GDM1 (cell line): ENCODE measurements at places on chromosomes 7 and 10.

DNA sequence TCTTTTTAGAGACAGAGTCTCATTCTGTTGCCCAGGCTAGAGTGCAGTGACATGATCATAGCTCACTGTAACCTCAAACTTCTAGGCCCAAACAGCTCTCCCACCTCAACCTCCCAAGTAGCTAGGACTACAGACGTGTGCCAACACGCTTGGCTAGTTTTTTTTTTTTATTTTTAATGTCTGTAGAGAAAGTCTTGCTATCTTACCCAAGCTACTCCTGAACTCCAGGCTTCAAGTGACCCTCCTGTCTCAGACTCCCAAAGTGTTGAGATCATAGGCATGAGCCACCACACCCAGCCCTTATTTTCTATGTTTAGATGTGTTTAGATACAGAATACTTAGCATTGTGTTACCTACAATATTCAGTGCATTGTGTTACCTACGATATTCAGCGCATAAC lies 46.4 kb downstream of the KMT2E start:
- DNase-seq, result no peak

DNA sequence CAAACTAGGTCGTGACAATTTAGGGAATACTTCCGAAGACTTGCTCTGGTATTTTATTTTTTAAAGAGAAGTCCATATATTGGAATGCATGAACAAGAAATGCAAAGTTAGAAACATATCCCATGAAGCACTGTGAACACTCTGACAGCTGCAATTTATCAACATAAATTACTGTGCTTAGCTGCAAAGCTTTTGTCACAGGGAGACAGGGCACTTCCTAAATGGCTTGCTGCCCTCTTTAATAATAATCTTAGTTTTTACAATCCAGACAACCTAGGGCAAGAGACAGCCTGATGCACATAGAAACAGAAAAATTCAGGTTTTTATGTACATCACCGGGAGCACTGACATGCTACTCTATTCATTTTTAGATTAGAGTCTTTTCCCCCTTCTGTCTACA lies 78.3 kb upstream of the NOBOX start:
- no peak for DNase-seq

DNA sequence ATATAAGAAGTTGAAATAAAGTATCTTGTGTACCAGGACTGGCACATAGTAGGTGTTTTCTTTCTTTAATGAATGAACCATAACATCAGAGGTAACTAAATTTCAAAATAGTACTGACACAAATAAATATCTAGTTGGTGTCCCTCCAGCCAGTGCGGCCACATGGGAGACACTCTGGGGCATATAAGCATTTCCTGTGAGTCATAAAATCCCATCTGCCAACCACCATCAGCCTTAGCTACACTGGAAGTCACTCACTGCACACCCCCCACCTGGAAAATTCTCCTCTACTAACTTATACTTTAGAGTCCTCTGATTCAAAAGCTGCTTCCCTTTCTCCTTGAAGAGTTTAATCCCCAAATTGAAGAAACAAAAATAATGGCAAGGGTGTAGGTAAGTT lies 32.5 kb downstream of the DYDC1 start:
- no peak for DNase-seq

GRCh38 chr7:150986099-150986512 lies 4.7 kb upstream of the NOS3 start:
- no peak for DNase-seq

DNA sequence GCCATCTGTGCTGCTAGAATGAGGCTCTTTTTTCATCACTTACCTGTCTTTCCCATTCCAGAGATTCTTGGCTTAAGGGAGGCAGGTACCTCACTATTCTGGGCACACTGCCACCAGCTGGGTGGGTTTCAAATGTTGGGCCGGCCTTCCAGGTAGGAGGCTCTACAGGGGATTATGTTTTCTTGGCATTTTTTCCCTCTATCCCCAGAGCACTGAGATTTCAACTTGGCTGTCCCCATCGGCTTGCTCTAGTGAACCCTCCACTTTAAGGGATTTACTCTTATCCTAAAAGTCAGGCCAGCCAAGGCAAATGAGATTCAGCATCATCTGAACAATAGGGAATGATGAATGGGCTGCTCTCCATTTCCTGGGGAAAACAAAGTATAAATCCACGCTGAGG lies 710.1 kb upstream of the CELF2 start:
- DNase-seq, result no peak

GRCh38 chr10:120738658-120739057 lies 112.5 kb upstream of the WDR11 start:
- DNase-seq, result no peak

DNA sequence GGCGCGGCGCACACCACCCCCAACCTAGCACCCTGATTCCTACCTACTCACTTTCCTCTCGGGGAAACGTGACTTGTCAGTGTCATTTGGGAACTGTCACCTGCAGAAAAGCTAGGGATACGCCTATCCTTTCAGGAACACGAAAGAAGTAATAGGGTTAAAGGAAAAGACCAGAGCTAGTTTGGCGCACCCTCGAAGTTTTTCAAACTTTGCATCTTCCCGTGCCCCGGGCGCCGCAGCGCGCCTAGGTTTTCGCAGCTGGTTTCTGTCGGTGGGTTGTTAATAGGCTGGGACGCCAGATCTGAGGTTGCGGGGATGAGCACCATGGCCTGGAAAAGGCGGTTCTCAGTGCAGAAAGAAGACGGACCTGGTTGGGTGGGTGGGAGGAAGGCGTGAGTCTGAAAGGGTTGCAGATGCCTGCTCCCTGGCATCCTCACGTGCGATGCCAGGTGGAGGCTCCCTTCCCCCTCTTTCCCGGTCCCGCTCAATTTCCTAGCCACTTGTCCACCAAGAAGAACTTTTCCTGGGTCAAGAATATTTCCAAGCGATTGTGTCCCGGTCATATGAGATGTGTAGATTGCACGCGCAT lies 568 bp upstream of the MEOX2 start:
- DNase-seq, result no peak

DNA sequence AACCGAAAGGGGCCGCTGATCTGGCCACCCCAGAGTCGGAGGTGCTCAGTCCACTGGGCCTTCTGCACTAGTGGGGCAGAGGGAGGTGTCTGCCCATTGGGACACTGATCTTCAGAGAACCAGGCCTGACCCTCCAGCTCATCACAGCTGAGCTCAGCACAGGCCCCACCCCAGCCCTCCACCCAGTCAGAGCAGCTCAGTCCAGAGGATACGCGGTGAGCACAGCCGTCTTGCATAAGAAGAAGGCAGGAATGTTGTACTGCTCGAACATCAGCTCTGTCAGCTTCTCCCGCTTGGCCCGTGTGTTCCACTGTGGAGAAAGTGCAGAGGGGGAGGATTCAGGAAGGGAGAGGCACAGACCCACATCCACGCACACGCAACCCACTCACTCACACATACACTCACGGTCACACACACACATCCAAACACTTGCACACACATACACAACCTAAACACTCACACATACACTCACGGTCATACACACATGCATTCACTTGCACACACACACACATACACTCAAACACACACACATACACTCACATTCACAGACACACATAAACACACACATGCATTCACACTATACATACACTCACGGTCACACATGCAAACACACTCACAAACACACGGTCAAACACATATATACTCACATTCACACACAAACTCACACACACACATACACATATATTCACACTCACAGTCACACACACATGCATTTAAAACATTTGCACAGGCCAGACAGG lies 6.3 kb downstream of the ACTL6B start:
- DNase-seq, result no peak

GRCh38 chr7:88665892-88666514 lies 93.5 kb upstream of the ZNF804B start:
- DNase-seq, result no peak

DNA sequence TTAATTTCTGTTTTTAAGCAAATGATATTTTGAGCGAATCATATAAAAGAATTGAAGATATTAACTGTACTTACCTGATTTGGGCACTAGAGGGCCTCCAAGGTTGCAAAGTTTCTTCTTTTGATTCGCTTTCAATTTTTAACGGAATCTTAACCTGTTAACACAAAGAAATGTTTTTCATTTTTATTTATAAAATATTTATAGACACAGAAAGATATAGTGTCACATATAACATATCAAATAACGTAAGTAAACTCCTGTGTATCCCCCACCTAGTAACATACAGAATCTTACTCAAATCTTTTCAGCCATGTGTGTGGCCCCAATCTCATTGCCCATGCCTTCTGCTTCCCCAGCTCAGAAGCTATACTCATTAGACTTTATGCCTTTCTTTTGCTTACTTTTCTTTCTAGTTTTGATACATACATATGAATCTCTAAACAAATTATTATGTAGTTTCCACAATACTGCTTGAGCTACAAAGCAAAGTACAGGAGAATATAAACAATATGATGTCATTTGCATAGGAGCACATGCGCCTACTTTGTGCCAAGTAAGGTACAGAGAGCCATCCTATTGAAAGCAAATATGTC lies 49.5 kb upstream of the ZPBP start:
- no peak for DNase-seq

GRCh38 chr7:152544481-152544927 lies 108.7 kb upstream of the KMT2C start:
- DNase-seq, result no peak

DNA sequence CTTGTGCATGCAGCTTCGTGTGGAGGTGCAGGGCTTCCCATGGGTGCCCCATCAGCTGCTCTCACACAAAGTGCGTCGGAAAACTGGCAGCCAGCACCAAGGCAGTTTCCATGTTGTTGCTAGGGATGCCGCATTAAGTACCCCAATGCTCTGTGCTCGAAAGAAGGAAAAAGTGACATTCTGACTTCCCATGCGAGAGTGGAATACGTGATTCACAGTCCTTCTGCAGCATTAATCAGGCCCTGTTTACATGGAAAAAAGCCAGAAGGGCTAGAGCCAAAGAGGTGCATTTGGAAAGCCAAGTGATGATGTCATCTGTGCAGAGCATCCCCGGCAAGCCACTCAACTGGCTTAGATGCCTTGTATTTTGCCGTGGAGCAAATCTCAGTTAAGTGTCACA lies 258.3 kb downstream of the GATA3 start:
- DNase-seq, result no peak

DNA sequence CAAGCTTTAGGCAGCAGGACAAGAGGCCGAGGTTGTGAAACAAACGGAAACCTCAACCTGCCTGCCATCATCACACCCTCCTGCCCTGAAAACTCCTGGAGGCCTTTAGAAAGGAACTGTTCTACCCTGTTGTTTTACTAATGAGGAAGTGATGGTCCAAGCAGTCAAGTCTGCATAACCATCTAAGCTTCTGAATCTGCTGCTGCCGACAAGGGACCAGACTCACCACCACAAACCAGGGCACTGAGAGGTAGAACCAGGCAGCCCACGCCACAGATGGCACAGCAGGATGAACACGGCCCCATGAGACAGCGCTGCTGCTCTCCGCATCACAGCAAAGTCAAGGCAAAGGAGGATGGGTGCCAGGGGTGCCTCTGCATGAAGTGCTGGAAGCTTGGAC lies 209.4 kb downstream of the CELF2 start:
- no peak for DNase-seq

DNA sequence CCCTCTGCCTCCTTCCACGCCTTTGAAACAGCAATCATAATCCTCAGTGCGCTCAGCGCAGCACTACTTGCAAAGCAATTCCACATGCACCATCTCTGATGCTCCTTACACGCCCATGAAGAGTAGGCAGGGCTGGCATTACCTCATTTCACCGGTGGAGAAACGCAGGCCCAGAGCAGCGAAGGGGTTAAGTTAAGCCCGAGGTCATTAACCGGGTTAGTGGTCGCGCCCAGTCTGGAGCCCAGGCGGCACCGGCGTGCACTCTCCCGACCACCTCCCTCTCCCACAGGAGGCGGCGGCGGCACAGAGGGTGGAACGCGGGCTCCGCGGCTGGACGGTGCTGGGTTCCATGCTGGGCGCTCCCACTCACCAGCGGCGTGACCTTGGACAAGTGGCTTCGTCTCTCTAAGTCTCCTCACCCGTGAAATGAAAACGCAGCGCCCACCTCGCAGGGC lies 515 bp downstream of the FASTK start:
- DNase-seq, result no peak

- no peak for DNase-seq
Measured at GRCh38 chr7:128251337-128251736, 10.3 kb downstream of the LEP start.

DNA sequence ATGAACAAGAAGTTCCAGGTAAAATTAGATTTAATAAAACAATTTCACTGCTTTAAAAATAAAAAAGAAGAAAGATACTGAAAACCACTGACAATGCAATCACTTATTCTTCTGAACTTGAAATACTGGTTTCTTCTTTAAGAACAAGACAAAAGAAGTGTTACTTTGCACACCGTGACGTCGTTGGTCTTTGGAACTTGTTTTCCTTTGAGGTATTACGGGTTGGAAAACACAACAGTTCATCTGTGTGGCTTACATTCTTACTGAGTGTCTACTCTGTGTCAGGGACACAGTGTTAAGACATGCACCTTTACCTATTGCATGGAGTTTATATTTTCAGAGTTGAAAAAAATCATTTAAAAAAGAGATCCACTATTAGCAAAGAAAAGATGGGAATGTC lies 41.3 kb upstream of the UCN3 start:
- DNase-seq, result no peak

GRCh38 chr7:155507576-155507975 lies 38.8 kb downstream of the CNPY1 start:
- DNase-seq, result no peak

DNA sequence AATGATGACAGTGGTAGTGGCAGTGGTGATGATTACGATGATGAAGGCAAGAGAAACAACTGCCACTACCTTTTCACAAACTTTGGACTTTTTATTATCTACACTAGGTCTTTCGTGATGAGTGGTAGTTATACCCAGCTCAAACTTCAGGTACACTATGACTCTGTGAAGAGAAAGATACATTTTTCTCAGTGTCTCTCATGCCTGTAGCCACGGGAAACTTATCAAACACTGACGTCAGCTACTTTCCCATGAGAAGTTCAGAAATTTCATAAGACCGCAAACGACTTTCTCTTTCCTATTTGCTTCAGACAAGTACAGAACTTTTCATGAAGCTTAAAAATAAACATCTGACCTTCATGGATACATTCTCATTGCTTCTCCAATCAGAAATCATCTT lies 57.0 kb downstream of the CALD1 start:
- no peak for DNase-seq

GRCh38 chr7:30912731-30912985 lies 1.0 kb downstream of the AQP1 start:
- DNase-seq, result no peak

GRCh38 chr10:34938399-34938670 lies 123.2 kb upstream of the PARD3 start:
- DNase-seq, result no peak

GRCh38 chr10:44862006-44862751 lies 49.0 kb upstream of the TMEM72 start:
- no peak for DNase-seq

- DNase-seq, result no peak
Measured at GRCh38 chr7:123615344-123615743, 13.7 kb downstream of the ASB15 start.

GRCh38 chr10:99854860-99855259 lies 72.4 kb downstream of the ABCC2 start:
- peak; percentile 9 for DNase-seq
